Stimulated activated naive CD8-positive, alpha-beta T cell treated with anti-CD3 and anti-CD28 coated beads, Interleukin-15, Interleukin-2, amounts not matched to agents 100 U/mL and 50 U/mL, for 24 hours (primary cell): ENCODE measurements at places on chromosomes 1 and 21.
A peak's percentile ranks its signal among the peaks of the same experiment; 100 is the strongest.

DNA sequence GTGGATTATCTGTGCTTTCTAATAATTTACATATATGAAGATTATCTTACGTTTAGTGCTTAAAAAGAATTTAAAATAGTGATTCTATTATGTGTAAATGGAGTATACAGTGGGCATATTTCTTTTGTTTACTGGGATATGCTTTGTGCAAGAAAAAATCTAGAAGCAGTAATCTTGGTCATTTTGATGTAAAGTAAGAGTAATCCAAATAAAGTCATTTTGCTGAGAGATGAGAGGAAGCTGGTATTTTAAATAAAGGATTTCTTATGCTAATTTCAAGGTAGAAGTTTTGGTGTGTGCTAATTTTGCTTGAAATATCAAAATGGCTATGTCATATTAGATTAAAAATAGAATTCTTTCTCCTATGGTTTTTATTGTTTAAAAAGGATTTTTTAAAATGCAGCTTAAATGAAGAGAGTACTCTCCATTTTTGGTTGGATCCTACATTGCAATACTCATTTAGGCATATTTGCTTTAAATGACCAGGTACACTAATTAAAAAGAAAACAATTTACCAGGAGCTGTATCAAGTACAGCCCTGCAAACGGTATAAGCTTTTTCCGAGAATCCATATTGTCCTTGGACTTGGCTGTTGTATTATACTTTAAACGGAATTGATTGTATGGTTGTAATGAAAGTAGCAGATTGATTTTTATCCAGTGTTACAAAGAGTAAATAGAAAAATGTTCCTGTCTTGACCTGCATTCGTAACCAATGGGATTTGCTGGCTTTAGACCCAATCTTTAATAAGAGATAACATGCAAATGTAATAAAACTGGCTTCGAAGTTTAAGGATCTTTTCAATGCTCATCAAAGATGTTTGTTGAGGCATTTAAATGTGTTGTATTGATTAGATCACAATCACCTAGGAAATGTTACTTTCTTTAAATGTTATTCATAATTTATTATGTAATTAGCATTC lies 574.7 kb downstream of the USP25 start:
- no peak for DNase-seq

DNA sequence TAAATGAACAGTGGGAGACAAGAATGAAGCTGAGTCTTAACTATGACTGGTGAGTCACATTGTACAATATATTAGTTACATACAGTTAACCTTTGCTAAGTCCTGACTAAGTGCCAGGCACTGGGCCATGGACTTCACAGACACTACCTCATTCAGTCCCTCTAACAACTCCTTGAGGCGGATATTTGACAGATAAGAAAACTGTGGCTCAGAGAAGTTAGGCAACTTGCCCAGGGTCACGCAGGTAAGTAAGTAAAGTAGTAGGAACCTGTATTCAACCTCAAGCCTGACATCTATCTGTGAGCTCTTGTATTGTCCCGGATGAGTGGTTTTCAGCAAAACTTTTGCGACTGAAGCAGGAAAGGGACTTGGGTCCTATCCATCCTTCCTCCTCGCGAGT lies 62.1 kb downstream of the GNG12 start:
- DNase-seq = no peak

- peak; percentile 84 for DNase-seq
Measured at GRCh38 chr21:45138199-45139002, 64.0 kb downstream of the ADARB1 start.

DNA sequence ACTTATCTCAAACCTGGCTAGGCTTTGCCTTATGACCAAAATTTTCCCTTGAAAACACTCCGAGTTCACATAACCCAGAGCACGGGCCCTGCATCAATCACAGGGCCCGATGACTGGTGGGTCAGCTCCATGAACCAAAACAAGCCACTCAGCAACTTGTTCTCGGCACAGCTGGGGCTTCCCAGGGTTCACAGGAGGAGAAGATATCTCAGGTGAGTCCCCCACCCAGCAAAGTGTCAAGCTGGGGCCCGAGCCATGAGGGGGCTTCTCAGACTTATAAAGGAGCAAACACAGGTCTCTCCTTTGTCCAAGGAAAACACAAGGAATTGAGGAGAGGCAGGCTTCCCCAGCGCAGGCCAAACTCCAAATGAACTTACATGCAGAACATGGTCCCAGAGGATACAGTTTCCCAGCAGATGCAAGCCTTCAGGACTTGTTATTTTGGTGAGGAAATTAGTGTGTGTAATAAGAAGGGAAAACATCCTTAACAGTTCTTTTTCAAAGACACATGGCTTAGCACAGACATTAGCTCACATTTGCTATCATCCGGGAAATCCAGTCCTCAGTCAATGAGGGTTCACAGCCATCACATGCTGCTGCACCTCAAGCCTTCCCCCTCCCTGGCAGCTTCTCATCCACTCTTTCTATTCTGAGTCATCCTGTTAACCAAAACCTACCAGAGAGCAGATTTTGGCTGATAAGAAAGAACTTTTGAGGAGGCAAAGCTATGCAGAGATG lies 98.1 kb upstream of the NFIA start:
- DNase-seq = no peak

- no peak for DNase-seq
Measured at GRCh38 chr1:60753036-60753900, 329.1 kb upstream of the NFIA start.

DNA sequence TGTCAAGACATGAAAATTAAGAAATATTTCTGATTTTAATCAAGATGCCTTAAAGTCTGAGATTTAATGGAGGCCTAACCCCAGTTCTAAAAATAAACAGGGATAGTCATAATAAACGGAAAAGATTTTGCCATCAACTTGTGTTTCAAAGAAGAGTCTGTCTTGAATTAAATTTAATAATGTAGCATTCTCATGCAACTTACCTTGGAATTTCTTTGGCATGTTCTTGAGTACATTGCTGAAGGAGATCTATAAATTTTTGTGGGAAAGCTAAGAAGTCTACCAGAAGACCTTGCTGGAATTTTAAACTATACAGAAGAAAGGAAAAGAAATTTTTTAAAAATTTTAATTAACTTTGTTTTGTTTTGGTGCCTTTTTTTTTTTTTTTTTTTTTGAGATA lies 10.6 kb downstream of the SASS6 start:
- DNase-seq = no peak

DNA sequence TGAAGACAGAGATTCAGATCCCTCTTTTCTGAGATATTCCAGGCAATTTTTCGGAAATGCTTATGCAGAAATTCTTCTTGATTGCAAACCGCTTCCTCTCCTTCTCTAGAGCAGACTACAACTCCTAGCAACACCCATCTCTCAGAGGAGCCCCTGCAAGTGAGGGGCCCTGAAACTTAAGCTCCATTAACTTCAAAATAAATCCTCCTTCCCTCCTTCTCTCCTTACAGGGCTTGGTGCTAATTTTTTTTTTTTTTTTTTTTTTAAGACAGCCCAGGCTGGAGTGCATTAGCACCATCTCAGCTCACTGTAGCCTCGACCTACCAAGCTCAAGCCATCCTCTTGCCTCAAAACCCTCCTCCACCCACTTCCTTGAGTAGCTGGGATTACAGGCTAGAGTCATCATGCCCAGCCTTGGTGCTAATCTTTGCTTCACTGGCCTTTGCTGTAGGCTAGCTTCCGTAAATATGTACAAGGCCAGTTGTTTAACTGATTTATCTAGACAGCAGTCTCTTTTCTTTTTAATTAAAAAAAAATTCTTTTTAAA lies 30.2 kb upstream of the SFPQ start:
- DNase-seq = no peak

GRCh38 chr1:220776720-220777326 lies 9.9 kb upstream of the MTARC1 start:
- peak; percentile 83 for DNase-seq

DNA sequence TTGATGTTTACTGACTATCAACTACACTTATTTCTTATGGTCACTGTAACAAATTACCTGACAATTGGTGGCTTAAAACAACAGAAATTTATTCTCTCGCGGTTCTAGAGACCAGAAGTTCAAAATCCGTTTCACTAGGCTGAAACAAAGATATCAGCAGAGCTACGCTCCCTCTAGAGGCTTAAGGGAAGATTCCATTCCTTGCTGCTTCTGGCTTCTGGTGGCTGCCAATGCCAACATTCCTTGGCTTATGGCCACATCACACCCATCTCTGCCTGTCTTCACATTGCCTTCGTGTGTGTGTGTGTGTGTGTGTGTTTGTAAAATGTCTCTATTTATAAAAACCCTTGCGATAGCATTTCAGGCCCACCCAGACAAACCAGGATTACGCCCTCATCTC lies 66.4 kb downstream of the LMX1A start:
- no peak for DNase-seq

DNA sequence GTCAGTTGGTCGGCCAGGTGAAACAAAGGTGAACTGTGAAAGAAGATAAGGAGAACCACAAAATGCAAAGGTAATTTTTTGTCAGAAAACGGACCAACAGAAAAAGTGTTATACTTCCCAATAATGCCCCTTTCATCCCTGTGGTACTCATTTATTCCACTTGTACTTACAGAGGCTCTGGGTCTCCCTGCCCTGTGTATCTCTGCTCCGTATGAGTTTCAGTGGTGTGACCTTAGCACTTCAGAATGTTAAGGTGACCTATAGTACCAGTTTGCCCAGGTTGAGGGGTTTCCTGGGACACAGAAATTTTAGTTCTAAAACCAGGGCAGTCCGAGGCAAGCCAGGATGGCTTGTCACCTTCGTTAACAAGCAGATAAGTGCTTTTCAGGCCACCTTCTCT lies 254.8 kb downstream of the OLFM3 start:
- DNase-seq = no peak

- peak; percentile 92 for DNase-seq
Measured at GRCh38 chr1:46303038-46303871, at the start of the genes LRRC41 and UQCRH. Gene LRRC41 (minus strand): TSS chr1:46303616. CDS start chr1:46303322, 294 bp downstream. Gene UQCRH (plus strand): TSS chr1:46303698. CDS start chr1:46303767, 69 bp downstream.

DNA sequence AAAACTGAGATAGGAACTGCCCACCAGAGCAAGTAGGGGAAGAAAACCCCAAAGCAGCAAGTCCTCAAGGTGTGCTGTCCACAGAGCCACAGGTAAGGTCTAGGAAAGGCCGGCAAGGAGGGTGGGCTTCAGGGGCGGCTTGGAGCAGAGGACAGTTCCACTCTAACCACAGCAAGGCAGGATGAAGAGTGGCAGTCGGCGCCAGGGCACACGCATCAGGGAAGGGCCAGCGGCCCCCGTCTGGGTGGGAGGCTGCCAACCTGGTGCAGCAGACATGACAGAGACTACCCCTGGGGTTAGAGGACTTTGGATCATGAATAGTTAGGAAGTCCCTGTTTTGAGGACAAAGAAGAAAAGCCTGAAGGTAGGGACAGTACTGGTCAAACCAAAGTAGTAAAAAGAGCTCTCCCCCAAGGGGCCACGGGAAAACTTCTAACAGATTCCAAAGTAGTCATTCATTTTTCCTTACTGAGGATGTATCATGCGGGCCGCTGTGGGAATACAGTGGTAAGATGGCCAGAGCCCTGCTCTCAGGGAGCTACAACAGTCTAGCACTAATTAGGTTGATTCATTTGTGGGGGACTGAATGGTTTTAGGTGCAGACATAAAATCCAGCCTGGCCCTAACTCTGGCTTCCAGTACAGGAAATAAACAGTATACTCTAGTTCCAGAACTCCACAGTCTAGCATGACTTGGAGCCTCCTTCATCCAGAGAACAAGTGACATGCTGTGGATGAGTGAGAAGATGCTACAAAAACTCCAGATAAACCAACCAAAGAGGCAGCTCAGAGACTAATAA lies 3.5 kb upstream of the RAP1GAP start:
- no peak for DNase-seq

GRCh38 chr1:230368363-230368762 lies 57.8 kb downstream of the PGBD5 start:
- DNase-seq = no peak

DNA sequence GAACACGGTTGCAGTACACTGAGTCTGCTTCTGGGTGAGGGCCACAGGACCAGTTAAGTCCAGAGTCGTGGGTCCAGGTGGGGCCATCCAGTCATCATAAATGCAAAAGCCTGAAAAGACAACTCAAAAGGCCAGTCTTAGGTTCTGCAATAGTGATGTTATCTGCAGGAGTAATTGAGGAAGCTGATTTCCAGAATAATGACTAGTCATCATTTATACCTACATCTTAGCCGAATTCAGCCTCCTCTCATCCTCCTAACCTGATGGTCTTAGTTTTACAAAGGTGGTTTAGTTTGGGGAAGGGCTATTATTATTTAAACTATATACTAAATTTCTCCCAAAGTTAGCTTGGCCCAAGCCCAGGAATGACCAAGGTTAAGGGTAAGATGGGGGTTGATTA lies 23.5 kb upstream of the SLC5A9 start:
- DNase-seq = no peak

DNA sequence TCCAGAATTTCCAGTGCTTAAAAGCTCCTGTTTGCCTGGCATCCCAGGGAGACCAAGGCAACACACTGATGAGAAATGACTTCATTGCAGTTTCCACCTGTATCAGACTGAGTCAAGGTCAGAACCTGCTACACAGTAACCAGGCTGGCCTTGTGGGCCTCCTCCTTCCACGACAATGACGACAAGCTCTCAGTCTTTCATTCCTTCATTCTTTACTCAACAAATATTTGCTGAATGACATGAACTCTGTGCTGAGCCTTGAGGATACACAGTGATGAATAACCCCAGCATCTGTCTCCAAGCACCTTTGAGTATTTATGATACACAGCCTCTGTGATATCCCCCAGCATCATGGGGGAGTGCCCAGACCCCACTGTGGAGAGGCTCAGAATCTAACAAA lies 8.9 kb upstream of the LCE5A start:
- no peak for DNase-seq

DNA sequence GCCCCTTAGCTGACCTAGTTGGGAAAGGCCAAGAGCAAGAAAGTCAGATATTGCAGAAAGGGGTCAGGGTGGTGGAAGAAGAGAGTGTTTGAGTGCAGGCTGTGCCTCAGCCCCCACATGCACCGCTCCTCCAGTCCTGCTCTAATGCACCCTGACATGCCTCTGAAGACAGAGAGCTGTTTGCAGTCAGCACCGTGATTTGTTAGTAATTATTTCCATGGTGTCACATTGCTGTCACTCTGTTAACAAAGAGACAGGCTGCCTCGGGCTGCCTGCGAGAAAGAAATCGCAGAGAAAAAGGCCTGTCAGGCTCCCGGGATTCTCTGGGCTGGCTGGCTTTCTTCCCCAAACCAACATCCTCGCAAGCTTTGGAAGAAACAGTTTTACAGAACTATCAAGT lies 58.3 kb downstream of the ERI3 start:
- no peak for DNase-seq

- DNase-seq = no peak
Measured at GRCh38 chr21:25942135-25942534, 207.4 kb downstream of the GABPA start.

DNA sequence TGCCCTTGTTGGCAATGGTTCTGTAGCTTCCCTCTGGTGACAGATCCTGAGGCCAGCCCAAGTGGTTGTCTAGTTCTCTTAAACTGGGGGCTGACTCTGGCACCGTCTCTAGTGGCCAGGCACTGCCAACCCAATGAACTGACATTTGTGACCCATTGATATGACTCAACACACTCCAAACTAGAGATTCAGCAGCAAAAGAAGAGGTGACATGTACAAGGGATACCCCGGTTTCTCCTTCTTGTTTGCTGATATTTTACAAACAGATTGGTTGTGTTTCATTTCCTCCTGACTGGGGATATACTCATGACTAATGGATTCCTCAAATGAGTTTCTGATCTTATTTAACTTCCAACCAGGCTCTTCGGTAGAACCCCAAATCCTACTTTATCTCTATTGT lies 65.9 kb upstream of the DNAJC6 start:
- DNase-seq = no peak

GRCh38 chr21:45800339-45801080 lies 157.0 kb downstream of the PCBP3 start:
- DNase-seq = no peak
